ENCODE measurements at places on chromosomes 2 and 18. TPM values are rescaled to one million over a fixed set of nuclear protein-coding genes. Genes with fewer than 3 reads are reported as not detected.

Gene MIB1
- 56.9 TPM for total RNA-seq

Gene CCDC68
- total RNA-seq = 9.0 TPM

DNA sequence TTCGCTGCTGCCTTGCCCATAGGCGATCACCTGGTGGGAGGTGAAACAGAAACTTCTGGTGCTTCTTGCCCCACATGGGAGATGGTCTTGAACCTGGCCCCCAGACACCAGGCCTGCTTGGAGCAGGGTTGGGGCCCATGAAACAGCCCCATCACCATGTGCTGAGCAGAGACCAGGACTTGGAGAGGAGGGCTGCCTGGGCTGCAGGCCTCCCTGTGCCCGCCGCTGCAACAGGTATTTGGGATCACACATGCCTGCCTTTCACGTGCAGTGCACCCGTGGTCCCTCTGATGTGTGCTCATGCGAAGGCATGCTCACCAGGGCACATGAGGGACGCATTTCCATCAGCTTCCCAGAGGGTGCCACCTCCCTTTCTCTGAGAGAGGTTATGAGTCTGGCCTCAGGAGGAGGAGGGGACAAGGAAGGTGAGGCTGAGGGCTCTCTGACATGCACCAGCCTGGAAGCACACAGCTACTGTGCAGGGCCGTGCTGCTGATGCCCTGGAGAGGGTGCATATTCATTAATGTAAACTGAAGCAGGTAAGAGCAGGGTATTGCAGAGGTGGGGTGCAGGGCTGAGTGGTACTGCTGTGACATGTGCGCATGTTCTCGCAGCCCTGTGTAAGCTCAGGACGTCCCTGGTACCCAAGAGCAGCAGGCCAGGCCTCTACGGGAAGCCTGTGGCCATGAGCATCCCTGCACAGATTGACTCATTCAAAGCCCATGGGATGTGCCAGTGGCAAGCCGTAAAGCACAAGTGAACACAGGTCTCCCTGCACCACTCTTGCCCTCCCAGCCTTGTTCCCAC is 4.2 kb upstream of the OXER1 start:
- DNase-seq = peak; percentile 65

- no peak for DNase-seq
Measured at GRCh38 chr2:197904446-197904845, 100.1 kb downstream of the PLCL1 start.

DNA sequence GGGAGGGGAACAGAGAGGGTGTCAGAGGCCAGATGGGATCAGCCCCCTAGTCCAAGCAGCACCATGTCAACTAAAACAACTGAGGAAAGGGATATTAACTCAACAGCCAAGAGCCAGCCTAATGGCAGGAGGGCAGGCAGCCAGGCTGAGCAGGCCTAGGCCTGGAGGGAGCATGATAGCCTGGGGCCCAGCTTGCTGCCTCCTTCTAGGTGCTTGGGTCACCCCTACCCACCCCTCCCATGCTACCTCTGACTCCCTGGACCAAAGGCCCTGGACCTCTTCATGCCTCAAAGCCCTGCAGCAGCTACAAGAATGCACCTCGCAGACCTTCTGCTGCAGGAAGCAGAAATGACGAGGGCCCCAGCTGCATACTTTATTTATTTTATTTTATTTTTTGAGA is 22.1 kb upstream of the TNS1 start:
- peak; percentile 57 for DNase-seq

GRCh38 chr18:55250768-55251173 is 291.5 kb upstream of the CCDC68 start:
- DNase-seq = no peak

Gene PLB1
- total RNA-seq = 0.36 TPM

GRCh38 chr2:167504061-167504460 is 615.8 kb downstream of the XIRP2 start:
- no peak for DNase-seq

- DNase-seq = no peak
Measured at GRCh38 chr18:27604583-27604982, 419.5 kb upstream of the CHST9 start.

Gene STON1
- 15.6 TPM for total RNA-seq

DNA sequence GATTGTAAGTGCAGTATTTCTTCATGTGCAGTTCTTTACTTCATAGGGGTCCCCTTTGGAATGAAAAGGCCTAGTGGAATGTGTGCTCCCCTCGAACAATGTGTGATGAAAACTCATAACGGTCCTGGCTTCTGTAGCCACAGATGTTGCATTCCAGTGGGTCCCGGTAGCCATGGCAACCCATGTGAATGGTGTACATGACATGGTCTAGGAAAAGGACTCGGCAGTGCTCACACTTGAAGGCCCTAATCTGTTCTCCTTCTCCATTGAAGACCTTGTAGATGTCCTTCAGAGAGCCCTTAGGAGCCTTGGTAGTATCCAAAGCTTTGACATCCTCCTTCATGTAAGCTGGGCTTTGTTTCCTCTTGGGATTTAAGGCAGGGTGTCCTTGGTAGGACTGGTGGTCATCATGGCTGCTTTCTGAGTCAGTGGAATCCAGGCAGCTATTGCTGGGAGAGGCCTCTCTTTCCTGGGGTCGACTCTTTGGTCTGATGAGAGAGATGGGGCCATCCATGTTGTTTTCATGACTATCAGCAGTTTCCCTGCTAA is 144.0 kb downstream of the IKZF2 start:
- no peak for DNase-seq

Gene HOXD13
- not detected for total RNA-seq

DNA sequence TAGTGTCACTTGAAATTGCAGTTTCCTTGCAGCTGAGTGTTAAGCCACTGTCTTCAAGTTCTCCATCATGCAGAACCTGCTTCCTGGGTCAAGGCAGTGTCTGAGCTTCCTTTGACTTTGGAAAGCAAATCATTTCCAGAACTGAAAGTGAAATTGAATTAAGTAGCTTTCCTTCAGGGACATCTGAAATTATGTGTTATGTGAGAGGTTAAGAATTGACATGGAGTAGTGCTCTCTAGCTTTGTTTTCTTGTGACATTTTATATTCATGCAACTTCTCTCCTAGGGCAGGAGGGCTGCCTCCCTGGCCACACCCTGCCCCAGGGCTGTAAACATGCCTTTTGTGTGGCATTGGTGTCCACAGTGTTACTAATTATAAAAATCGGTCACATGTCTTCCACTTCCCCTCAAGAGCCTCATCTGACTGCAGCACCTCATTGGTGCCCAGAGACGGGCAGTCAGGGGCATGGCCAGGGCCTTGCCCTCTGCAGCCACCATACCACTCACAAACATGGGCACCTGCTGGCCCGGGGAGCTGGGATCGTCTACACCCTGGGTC is 14.4 kb downstream of the RAB12 start:
- DNase-seq = no peak

- DNase-seq = peak; percentile 85
Measured at GRCh38 chr2:182372661-182373060, 54.2 kb downstream of the PDE1A start.

Gene UPP2
- total RNA-seq = not detected

- peak; percentile 13 for DNase-seq
Measured at GRCh38 chr2:230636684-230637271, 75.9 kb upstream of the CAB39 start.

DNA sequence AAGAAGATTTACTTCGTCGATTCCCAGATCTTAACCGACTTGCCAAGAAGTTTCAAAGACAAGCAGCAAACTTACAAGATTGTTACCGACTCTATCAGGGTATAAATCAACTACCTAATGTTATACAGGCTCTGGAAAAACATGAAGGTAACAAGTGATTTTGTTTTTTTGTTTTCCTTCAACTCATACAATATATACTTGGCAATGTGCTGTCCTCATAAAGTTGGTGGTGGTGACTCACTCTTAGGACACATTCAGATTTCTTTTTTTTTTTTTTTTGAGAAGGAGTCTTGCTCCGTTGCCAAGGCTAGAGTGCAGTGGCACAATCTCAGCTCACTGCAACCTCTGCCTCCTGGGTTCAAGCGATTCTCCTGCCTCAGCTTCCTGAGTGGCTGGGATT is 26.8 kb downstream of the MSH2 start:
- DNase-seq = peak; percentile 84

DNA sequence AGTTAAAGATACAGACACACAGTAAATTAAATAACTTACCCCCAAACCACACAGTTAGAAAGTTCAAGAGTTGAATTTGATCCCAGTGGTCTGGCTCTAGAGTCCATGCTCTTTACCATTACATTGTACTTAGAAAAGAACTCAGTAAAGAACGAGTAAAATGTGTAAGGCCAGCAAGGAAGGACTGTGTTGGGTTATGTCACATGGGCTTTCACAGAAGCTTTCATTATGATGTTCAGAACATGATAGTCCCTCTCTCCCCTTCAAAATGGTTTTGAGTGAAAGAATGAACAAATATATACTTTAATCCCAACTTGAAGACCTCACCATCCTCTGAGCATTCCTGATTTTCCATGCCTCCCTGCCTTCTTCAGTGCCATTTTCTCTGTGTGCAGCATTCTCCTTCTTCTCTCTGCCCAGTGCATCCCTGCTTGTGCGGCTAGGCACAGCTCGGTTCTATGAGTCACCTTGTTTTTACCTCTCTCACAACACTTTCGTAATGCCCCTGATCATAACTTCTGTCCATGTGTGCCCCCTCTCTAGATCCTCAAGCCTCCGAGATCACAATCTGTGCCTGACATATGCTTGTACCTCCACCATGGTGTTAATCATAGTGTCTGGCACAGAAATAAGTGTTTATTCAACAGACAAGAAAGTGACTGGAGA is 22.0 kb downstream of the RASGRP3 start:
- no peak for DNase-seq

GRCh38 chr18:74497324-74497676 is 1.1 kb downstream of the CNDP2 start:
- no peak for DNase-seq

Gene MC4R
- not detected for total RNA-seq

- no peak for DNase-seq
Measured at GRCh38 chr2:12341215-12341614, 375.5 kb upstream of the TRIB2 start.

Gene TMSB10
- 3,633 TPM for total RNA-seq

GRCh38 chr2:44167311-44167907 is 1.3 kb upstream of the PPM1B start:
- no peak for DNase-seq

DNA sequence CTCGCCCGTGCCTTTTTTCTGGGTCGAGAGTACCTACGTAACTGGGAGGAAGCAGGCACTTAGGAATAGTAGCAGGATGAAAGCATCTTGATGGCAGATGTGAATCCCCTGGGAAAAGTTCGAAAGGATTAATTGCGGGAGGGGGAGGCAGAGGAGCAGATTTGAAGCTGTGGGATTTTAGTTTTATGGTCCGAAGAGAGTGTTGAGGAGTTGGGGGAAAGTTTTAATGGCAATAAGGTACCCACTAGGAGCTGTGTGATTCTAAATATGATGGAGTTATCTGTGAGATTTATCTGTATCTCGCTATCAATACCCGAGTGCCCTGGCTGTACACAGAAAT is 1.1 kb downstream of the AGFG1 start:
- DNase-seq = no peak

Gene POLR1A
- 15.6 TPM for total RNA-seq

GRCh38 chr18:7593218-7593819 is 26.2 kb downstream of the PTPRM start:
- no peak for DNase-seq

DNA sequence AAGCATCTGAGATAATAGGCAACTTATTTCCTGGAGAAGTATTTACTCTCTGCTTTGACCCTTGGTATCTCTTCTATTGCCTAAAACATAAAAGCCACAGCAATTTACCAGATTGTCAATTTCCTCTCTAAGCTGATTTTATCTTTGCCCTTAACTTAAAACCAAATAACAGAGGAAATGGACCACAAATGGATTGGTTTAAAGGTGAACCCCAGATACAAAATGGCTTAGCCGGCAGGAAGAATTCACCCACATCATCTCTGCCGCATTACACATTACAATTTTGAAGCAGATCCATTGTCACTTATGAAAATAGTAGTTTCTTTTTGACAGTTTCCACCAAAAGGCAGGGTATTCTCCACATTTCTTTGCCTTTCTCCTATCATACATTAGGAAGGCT is 585.8 kb upstream of the CHAC2 start:
- no peak for DNase-seq

Data from osteoblast (primary cell).